ENCODE measurements at places on chromosomes 5 and 9. TPM values are rescaled to one million over a fixed set of nuclear protein-coding genes. Genes with fewer than 3 reads are reported as not detected.

Gene PROB1
- total RNA-seq = 5.5 TPM

Gene PCDHB9
- total RNA-seq = not detected

Gene KCNV2
- total RNA-seq = not detected

Gene AFF4
- total RNA-seq = 33.1 TPM

Gene CD72
- total RNA-seq = 11.9 TPM

GRCh38 chr9:124198948-124199347, 58.8 kb upstream of the NEK6 start:
- peaks cover 20% of the 10 kb centered on the region for H3K36me3 ChIP-seq
- peaks cover 5% of the 10 kb centered on the region for H3K27me3 ChIP-seq
- H3K4me3 ChIP-seq = no peak overlapping the region
- H3K27ac ChIP-seq = no peak overlapping the region
- peaks cover 49% of the 10 kb centered on the region for H3K4me1 ChIP-seq

GRCh38 chr9:95611354-95611753, 94.6 kb upstream of the PTCH1 start:
- no peaks in the 10 kb centered on the region for H3K36me3 ChIP-seq
- no peak overlapping the region for H3K4me3 ChIP-seq
- DNase-seq = no peak
- peaks cover 2% of the 10 kb centered on the region for H3K27me3 ChIP-seq
- H3K4me1 ChIP-seq = no peaks in the 10 kb centered on the region

- DNase-seq = no peak
- peaks cover 5% of the 10 kb centered on the region for H3K27me3 ChIP-seq
Observed at GRCh38 chr9:129394061-129394885, 216.2 kb upstream of the IER5L start.

DNA sequence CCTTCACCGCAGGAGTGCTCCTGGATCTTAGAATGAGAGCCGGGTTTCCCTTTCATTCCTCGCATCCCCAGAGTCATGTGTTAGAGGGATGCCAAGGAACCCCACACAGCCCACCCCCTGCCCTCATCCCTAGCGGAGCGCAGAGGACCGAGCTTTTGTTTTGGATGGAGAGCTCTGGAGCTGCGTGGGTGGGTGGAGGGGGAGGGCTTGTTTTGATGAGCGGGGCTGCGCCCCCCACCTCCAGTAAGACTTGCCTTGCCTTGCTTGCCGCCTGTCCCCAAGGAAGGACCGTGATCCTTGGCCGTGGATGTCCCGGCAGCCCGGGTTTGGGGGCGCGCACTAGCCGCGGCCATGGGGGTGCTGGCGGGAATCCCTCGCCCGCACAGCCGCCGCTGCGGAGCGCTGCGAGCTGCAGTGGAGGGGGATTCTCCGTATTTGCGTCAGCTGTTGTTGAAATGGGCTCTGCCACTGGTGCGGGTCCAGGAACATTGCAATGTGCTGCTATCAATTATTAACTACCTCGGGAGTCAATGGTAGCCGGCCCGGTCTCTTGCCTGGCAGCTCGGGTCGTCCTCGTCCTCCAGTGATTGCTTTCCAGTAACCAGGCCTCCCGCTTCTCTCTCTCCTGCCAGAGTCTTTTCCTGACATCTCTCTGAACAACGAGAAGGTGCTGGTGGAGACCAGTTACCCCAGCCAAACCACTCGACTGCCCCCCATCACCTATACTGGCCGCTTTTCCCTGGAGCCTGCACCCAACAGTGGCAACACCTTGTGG, 1.0 kb downstream of the EGR1 start:
- peaks cover 13% of the 10 kb centered on the region for H3K36me3 ChIP-seq
- peaks cover 21% of the 10 kb centered on the region for H3K27me3 ChIP-seq
- no peak for DNase-seq
- H3K27ac ChIP-seq = no peak overlapping the region
- H3K4me3 ChIP-seq = peak overlapping the region; percentile 83

- H3K4me3 ChIP-seq = no peak overlapping the region
- no peak for DNase-seq
Observed at GRCh38 chr9:15192856-15193255, 114.2 kb downstream of the TTC39B start.

- H3K36me3 ChIP-seq = peaks cover 45% of the 10 kb centered on the region
- no peak for DNase-seq
- H3K4me1 ChIP-seq = peaks cover 11% of the 10 kb centered on the region
- H3K4me3 ChIP-seq = no peak overlapping the region
Observed at GRCh38 chr5:39009280-39009679, 64.9 kb downstream of the RICTOR start.

GRCh38 chr5:115522832-115523403, 21.7 kb downstream of the FEM1C start:
- H3K36me3 ChIP-seq = peaks cover 48% of the 10 kb centered on the region
- DNase-seq = no peak
- H3K4me1 ChIP-seq = peaks cover 17% of the 10 kb centered on the region

DNA sequence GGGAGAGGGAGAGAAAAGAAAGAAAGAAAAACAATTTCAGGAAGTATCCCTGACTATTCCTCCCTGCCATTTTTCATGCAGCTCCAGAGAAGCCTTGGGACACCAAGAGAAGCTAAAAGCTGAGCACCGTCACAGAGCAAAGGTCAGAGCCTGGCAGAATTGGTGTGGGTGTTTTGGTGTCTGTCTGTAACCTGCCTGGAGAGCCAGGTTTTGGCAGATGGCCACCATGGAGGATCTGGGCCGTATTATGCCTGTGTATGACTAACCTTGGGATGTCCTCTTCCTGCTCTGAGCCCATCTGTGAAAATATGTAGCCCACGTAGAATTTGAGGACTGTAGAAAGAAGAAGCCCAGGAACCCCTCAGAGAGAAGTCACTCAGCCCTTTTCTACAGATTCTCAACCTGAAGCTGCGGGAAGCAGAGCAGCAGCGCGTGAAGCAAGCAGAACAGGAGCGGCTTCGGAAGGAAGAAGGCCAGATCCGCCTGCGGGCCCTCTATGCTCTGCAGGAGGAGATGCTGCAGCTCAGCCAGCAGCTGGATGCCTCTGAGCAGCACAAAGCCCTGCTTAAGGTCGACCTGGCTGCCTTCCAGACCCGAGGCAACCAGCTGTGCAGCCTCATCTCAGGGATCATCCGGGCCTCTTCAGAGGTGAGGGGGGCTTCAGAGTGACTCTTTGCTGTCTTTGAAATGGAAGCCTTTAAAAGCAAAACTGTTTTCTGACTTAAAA, 18.8 kb downstream of the GLE1 start:
- no peak for DNase-seq
- H3K27ac ChIP-seq = no peak overlapping the region
- H3K4me3 ChIP-seq = no peak overlapping the region
- peaks cover 65% of the 10 kb centered on the region for H3K36me3 ChIP-seq
- H3K27me3 ChIP-seq = no peaks in the 10 kb centered on the region
